ENCODE measurements at places on chromosomes 1 and 21. TPM values are rescaled to one million over a fixed set of nuclear protein-coding genes. Genes with fewer than 3 reads are reported as not detected.

The MCOLN3 gene
- not detected for total RNA-seq

The MPZ gene
- 1.6 TPM for total RNA-seq

The KDF1 gene
- total RNA-seq = not detected

The TACSTD2 gene
- under 0.01 TPM for total RNA-seq

The RBP7 gene
- not detected for total RNA-seq
